ENCODE measurements at places on chromosomes 3 and 15. TPM values are rescaled to one million over a fixed set of nuclear protein-coding genes. Genes with fewer than 3 reads are reported as not detected.

SLC22A14 gene
- 0.05 TPM for total RNA-seq

- H3K4me1 ChIP-seq, result no peaks in the 10 kb centered on the region
- H3K27ac ChIP-seq, result no peak overlapping the region
- H3K27me3 ChIP-seq, result no peaks in the 10 kb centered on the region
- H3K4me3 ChIP-seq, result no peak overlapping the region
These were observed 21.9 kb downstream of the CDV3 start for GRCh38 chr3:133595341-133595740.

DNA sequence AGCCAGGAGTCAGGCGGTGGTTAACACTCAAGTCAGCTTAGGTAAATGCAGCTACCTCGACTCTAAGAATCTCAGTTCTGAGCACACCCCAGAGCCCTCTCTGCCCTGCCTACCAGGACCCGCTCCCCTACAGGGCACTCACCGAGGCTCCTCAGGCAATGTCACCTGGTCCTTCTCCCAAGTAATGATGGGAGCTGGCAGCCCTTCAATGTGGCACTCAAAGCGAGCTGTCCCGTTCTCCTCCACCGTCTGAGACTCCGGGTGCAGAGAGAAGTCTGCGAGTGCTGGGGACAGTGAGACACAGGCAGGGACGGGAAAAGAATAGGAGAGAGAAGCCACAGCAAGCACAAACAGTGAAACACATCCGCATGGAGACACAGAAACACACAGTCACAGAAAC lies 12.7 kb downstream of the IGDCC4 start:
- peaks cover 4% of the 10 kb centered on the region for H3K4me1 ChIP-seq
- DNase-seq, result no peak
- H3K4me3 ChIP-seq, result no peak overlapping the region
- no peaks in the 10 kb centered on the region for H3K36me3 ChIP-seq

MOBP gene
- total RNA-seq, result 0.05 TPM

SLC7A14 gene
- total RNA-seq, result 0.05 TPM

- no peaks in the 10 kb centered on the region for H3K27me3 ChIP-seq
- DNase-seq, result no peak
- no peaks in the 10 kb centered on the region for H3K36me3 ChIP-seq
- H3K4me3 ChIP-seq, result no peak overlapping the region
- no peak overlapping the region for H3K27ac ChIP-seq
These were observed 728.1 kb downstream of the OTOL1 start for GRCh38 chr3:162224746-162225145.

TRIM42 gene
- total RNA-seq, result not detected

PAQR9 gene
- total RNA-seq, result 0.05 TPM

- H3K4me1 ChIP-seq, result no peaks in the 10 kb centered on the region
- H3K27me3 ChIP-seq, result no peaks in the 10 kb centered on the region
- no peak overlapping the region for H3K27ac ChIP-seq
- DNase-seq, result no peak
- H3K4me3 ChIP-seq, result no peak overlapping the region
These were observed 57.7 kb downstream of the SUMF1 start for GRCh38 chr3:4409415-4409814.

USP13 gene
- 3.6 TPM for total RNA-seq

C3orf80 gene
- 0.05 TPM for total RNA-seq

GRCh38 chr3:119025171-119025795 lies 9.4 kb downstream of the IGSF11 start:
- no peak overlapping the region for H3K4me3 ChIP-seq
- no peaks in the 10 kb centered on the region for H3K27me3 ChIP-seq
- DNase-seq, result no peak

- no peaks in the 10 kb centered on the region for H3K27me3 ChIP-seq
- no peak overlapping the region for H3K4me3 ChIP-seq
- H3K4me1 ChIP-seq, result no peaks in the 10 kb centered on the region
- DNase-seq, result no peak
- no peak overlapping the region for H3K27ac ChIP-seq
- H3K36me3 ChIP-seq, result no peaks in the 10 kb centered on the region
These were observed 40.5 kb downstream of the PTPRG start for GRCh38 chr3:61601831-61602230.

DNA sequence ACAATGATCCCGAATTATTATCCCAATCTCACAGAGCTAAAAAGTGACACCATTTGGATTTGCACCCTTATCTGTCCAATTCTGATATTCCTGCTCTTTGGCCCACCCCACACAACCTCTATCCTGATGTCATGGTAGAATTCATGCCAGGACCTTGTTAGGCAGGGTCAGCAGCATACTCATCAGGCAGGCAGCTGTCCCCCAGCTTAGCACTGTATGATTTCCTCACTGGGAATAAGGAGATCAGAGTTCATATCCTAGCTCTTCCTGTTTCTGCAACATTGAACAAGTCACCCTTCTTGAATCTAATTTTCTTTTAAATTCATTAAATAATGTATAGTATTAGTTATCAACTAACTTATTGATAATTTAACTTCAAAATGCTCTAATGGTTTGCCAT lies 12.0 kb upstream of the C3orf80 start:
- no peak overlapping the region for H3K4me3 ChIP-seq
- no peak overlapping the region for H3K27ac ChIP-seq
- H3K36me3 ChIP-seq, result no peaks in the 10 kb centered on the region
- no peaks in the 10 kb centered on the region for H3K4me1 ChIP-seq

DNA sequence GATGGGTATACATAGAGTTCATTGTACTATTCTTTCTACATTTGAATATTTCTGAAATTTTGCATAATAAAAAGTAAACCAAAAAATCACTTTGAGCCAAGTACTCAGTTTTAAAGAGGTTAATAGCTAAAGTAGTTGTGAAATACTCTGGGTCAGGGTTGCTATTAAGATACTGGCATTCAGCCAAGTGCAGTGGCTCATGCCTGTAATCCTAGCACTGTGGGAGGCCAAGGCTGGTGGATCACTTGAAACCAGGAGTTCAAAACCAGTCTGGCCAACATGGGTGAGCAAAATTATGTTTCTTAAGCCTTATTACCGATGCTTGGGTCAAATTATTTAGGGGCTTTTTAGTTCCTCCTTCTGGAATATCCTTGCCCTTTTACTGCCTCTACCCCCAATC lies 122.0 kb upstream of the MELTF start:
- H3K27me3 ChIP-seq, result no peaks in the 10 kb centered on the region
- DNase-seq, result no peak
- no peaks in the 10 kb centered on the region for H3K4me1 ChIP-seq
- H3K4me3 ChIP-seq, result no peak overlapping the region

- peak overlapping the region; percentile 67 for H3K27ac ChIP-seq
- H3K27me3 ChIP-seq, result no peaks in the 10 kb centered on the region
- no peak overlapping the region for H3K4me3 ChIP-seq
- H3K36me3 ChIP-seq, result peaks cover 7% of the 10 kb centered on the region
- H3K4me1 ChIP-seq, result peaks cover 29% of the 10 kb centered on the region
These were observed 47.2 kb downstream of the NCK1 start for GRCh38 chr3:136909187-136909586.

GRCh38 chr3:38586546-38587520 lies 62.7 kb downstream of the SCN5A start:
- no peak for DNase-seq
- H3K36me3 ChIP-seq, result no peaks in the 10 kb centered on the region
- no peak overlapping the region for H3K4me3 ChIP-seq

DNA sequence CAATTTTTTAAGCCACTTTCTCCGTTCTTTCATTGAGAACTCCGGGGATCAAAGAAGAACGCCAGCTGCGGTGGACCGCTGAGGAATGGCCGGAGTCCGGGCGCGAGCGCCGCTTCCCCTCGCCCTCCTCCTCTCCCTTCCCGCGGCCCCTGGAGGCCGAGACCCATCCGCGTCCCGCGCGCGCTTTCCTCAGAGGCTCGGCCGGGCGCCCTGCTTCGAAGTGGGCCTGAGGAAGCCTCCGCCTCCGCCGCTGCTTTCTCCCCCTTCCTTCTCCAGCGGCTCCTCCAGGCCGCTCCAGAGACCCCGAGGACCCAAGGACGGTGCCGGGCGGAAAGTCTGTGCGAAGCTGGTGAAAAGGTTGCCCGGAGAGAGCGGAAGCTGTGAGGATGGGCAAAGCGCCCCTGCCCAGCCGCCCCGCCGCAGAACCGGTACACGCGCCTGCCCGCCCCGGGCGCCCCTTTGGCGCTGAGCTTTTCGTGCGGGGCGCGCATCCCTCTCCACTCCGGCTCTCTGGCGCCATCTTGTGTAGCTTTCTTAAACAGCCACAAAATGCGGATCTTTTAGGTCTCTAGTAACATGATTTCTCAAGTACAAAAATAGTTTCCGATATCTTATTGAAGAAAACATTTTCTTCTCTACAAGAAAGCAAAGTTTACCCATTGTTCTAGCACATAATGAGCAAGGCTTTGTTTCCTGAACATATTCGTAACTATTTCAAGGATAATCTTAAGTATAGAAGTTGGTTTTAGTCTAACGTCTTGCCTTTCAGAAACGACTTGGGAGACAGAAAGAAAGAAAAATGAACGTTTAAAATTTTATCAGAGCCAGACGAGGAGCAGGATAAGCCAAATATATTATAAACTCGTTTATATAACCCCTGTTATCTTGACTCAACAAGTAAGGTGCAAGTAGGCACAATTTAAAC lies 59.2 kb upstream of the FAM174B start:
- peak; percentile 84 for DNase-seq
- peak overlapping the region; percentile 56 for H3K27ac ChIP-seq
- peak overlapping the region; percentile 54 for H3K4me3 ChIP-seq
- H3K36me3 ChIP-seq, result no peaks in the 10 kb centered on the region
- H3K4me1 ChIP-seq, result peaks cover 8% of the 10 kb centered on the region

GRCh38 chr15:98076021-98076816 lies 115.7 kb downstream of the ARRDC4 start:
- H3K27ac ChIP-seq, result no peak overlapping the region
- DNase-seq, result no peak
- H3K27me3 ChIP-seq, result no peaks in the 10 kb centered on the region
- no peaks in the 10 kb centered on the region for H3K4me1 ChIP-seq
- H3K4me3 ChIP-seq, result no peak overlapping the region

Measured in thymus (tissue), 14 donors.